ENCODE measurements at places on chromosomes 6 and 20.

- no peak for DNase-seq
Observed at GRCh38 chr6:51614725-51615124, 472.7 kb downstream of the PKHD1 start.

DNA sequence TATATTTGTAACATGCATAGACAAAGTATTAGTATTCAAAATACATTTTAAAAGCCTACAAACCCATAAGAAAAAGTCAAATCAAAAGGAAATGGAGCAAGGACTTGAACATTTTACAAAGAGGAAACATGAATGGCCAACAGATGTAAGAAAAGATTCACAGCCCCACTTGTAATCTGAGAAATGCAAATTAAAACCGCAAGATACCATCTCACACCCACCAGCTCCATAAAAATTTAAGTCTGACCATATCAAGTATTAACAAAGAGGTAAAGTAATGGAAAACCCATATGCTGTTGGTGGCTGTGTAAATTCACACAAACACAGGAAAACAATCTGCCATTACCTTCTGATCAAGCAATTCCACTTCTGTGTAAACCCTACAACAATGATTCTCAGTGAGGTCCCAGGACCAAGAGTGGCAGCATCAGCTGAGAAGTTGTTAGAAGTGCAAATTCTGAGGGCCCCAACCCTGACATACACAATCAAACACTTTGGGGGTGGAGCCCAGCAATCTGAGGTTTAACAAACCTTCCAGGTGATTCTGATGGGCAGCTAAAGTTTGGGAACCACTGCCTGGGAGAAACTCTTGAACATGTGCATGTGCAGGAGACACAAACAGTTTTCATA, 30.9 kb downstream of the BCL2L1 start:
- DNase-seq: no peak

GRCh38 chr6:44631968-44632367, 244.5 kb downstream of the CDC5L start:
- no peak for DNase-seq

- peak; percentile 89 for DNase-seq
Observed at GRCh38 chr20:13819885-13820645, 35.2 kb downstream of the NDUFAF5 start.

DNA sequence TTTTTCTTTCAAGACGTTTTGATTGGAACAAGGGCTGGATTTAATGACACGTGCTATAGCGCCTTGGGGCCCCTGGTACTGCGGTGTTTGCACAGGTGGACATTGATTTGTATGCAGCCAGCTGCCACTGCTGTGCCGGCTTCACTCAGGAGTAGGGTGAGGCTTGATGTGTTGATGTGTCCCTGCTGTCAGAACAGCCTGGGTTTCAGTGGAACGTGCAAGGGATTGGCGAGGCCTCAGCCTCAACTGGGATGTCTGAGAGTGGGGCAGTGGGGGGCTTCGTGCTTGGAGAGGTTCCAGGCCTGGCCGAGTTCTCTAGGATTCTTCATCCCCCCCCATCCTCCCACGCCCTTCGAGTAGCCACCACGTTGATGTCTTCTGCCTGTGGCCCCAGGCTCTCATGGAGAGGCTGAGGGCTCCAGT, 23.0 kb downstream of the PYGB start:
- peak; percentile 92 for DNase-seq

DNA sequence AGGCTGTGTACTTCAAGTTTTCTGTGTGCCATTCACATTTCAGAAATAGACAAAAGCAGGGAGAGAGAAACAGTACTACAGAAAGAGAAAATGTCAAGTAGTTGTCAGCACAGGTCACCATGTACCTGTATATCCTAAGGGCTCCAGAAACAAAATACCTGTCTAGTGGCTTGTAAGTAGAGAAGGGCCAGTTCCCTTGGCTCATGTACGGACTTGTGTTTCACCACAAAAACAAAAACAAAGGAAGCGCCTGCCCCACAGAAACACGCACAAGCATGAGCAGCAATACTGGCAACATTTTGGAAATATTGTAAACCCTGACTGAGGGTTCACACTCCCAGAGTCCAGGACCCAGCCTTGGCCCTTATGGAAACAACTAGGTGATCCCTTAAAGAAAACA, 44.3 kb downstream of the CNKSR3 start:
- peak; percentile 91 for DNase-seq

- DNase-seq: no peak
Observed at GRCh38 chr20:17878912-17879602, 89.5 kb downstream of the SNX5 start.
